ENCODE measurements at places on chromosomes 11 and 22.

DNA sequence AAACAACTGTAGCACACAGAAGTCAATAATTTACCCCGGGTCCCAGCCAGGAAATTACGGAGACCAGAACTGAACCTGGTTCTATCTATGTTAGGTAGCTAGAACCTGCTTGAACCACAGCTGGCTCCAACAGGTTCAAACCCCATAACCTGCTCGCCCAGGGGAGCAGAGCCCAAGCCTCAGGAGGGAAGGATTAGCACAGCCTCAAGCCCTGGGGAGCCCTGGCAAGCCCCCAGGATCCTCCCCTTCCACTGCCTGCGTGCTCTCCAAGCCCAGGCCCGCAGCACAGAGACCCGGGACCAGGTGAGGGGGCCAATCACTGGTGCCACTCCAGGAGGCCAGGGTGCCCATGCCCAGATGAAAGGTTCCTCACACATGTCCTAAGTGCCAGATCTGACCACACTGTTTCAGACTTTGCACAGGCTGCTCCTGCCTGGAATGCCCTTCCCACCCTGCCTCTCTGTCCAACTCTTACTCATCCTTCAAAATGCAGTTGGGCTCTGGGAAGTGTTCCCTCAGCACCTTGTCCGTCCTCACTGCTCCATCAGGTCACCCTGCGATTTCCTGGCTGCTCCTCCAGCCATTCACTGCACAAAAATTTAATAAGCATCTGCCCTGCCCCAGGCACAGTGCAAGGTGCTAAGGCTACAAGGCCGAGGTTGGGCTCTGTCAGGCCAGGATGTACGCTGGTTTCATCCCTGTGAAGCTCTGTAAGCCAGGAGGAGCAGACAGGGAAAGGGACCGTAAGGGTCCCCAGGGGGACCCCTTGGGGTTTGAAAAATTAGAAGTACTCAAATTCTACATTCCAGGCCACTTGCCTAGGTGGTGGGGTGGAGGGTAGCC lies 32.2 kb downstream of the ARRB1 start:
- DNase-seq, result no peak

- DNase-seq, result peak; percentile 15
These were observed 1416.1 kb downstream of the TBC1D22A start for GRCh38 chr22:48178536-48178935.

GRCh38 chr11:117859061-117859460 lies 17.4 kb downstream of the FXYD6 start:
- DNase-seq, result no peak

DNA sequence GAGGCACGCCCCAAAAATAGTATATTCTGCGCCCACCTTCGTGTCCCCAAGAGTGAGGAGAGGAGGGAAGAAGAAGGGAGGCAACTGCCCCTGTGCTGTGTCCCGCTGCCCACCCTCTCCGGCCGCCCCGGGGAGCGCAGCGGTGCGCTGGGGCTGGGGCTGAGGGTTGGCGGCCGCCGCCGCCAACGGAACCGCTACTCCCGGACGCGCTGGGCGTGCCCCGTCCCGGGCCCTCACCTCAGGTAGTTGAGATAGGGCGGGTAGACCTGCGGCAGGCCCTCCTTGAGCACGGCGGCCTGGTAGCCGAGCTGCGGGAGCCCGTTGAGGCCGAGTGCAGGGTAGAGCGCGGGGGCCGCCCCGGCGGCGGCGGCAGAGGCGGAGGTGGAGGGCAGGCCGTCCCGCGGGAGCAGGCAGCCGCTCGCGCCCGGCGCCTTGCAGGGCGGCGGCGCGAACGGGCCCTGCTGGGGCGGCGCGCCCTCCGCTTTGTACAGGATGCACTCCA lies 2.4 kb downstream of the PGR start:
- no peak for DNase-seq

DNA sequence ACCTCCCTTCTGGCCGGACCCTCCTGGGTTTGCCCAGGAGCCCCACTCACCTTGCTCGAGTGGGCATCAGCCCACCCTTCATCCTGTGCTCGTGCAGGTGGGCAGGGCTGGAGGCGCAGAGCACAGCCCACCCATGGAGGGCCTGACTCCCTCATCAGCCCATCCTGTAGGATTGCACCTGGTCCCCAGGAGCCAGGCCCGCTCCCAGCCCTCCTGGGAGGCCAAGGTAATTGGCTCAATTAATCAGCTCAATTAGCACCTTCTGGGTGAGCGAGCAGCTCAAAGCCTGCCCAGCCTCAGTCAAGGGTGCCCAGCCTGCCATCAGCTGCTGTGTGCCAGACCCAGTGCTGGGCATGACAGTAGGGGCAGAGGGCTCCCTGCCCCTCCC lies 58.1 kb upstream of the NECTIN1 start:
- no peak for DNase-seq

DNA sequence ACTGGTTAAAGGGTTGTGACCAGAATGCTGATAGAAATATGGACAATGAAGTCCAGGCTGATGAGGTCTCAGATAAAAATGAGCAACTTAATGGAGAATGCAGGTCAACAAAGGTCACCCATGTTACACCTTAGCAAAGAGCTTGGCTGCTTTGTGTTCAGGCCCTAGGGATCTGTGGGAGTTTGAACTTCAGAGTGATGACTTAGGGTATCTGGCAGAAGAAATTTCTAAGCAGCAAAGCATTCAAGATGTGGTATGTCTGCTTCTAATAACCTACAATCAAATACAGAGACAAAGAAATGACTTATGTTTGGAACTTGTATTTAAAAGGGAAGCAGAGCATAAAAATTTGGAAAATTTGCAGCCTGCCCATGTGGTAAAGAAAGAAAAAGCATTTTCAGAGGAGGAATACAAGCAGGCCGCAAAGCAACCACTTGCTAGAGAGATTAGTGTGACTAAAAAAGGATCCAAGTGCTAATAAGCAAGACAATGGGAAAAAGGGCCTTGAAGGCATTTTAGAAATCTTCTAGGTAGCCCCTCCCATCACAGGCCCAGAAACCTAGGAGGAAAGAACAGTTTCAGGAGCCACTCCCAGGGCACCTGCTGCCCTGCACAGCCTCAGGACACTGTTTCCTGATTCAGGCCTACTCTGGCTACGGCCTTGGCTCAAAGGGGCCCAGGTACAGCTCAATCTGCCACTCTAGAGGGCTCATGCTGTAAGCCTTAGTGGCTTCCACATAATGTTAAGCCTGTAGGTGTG lies 41.3 kb downstream of the TNKS1BP1 start:
- DNase-seq, result no peak

DNA sequence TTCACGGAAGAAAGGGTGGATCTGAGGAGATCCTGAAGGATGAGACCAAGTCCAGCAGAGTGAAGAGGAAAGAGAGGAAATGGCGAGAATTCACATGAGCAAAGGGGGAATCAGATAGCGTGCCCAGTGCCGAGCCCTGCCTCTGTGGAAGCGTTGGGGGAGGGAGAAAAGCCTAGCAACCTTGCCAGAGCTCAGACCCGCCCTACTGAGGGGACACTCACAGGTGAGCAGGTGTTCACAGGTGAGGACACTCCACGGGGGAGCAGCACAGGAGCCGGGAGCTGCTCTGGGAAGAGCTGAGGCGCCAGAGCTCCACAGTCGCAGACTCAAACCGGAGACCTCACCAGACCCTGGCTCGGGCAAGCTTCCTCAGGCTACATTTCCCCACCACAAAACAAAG lies 56.2 kb downstream of the MICAL3 start:
- DNase-seq, result no peak

DNA sequence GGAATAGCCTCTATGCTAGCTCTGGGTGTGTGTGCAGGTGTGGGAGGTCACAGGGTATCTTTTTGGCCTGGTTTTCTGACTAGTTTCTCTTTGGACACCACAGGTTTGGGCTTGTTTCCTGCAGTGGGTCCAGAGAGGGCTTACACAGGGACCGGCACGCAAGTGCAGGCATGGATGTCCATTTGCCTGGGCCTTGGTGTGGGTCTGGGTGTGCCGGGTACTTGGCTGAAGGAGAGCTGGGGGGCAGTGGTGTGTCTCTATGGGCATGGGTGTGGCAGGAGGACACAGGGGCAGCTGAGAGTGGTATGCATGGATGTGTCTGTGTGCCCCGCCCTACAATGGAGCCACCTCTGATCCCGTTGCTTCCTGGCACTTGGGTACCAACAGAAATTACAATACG lies 7.5 kb upstream of the KCNJ11 start:
- DNase-seq, result no peak

GRCh38 chr11:369336-370018 lies at the start of gene B4GALNT4:
Gene B4GALNT4, plus strand, starts transcription at chr11:369499. Its CDS starts 305 bp downstream, at chr11:369804.
- peak; percentile 87 for DNase-seq

GRCh38 chr22:18905540-18906409 lies at the start of gene DGCR6:
Gene DGCR6, plus strand, starts transcription at chr22:18906320. Its CDS starts 55 bp downstream, at chr22:18906375.
- peak; percentile 20 for DNase-seq

- no peak for DNase-seq
These were observed 6.9 kb downstream of the OR10V1 start for GRCh38 chr11:59706518-59707285.

DNA sequence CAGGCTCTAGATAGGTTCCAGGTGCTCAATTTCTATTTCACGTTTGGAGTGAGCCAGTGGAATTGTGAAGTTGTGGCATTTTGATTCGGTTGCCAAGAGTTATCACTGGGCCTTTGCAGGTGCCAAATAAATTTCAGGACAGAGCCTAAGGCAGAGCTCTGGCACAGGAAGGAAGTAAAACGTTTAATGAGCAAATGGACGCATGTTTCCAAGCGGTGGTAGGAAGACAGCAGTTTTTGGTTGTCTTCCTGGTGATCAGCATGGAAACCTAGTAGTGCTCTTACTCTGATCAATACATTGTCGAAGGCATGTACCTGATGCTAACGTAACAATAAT lies 452 bp downstream of the BIRC3 start:
- DNase-seq, result no peak

DNA sequence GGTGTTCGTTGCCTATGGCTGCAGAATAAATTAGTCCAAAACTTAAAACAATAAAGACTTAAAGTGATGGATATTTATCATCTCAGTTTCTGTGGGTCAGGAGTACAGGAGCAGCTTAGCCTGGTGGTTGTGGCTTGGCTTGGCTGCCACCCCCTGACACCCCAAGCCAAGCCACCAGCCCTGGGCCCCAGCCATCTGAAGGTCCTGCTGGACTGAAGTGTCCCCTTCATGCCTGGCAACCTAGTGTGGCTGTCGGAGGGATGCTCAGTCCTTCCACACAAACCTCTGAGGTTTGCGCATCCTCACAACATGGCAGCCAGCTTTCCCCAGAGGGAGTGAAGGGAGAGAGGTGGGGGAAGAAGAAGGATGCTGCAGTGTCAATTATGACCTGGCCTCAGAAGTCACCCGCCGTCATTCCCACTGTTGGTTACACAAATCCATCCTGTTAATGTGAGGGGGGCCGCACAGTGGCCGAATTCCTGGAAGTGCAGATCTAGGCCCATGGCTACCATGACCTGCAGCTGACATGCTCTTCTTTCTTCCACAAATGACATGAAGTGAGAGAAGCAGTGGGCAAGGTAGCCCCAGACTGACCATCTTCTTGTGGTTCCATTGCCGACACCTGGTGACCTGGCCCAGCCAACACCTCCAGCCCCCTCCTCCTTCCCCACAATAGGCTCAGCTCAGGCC lies 31.1 kb downstream of the IGF2 start:
- DNase-seq, result no peak

DNA sequence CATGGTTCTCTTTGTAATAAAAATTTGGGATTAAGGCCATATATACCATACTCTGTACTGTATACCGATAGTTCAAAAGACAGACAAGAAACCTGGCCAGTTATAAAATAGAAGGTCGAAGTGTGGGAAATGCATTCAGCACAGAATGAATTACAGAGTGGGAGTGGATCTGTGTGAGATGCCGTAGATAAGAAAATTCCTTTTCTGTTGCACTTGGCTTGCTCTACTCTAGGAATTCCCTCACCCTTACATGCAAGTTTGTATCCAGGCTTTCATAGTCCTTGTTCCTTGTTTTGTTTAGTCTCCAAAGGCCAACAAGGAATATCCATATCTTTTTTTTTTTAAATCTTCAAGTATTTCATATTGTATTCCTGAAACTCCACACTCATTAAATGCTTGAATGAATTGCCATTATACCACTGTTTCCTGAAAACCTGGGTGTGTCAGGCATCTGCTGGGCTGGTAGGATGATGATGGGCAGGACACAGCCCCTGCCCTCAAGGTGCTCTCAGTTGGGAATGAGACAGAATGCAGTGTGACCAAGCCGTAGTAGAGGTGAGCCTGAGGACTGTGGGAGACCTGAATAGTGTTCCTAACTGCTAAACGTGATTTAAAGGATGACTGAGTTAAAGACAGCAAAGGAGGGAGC lies 53.5 kb downstream of the TEAD1 start:
- no peak for DNase-seq

- DNase-seq, result no peak
These were observed 727.4 kb downstream of the DLG2 start for GRCh38 chr11:84899740-84900139.

DNA sequence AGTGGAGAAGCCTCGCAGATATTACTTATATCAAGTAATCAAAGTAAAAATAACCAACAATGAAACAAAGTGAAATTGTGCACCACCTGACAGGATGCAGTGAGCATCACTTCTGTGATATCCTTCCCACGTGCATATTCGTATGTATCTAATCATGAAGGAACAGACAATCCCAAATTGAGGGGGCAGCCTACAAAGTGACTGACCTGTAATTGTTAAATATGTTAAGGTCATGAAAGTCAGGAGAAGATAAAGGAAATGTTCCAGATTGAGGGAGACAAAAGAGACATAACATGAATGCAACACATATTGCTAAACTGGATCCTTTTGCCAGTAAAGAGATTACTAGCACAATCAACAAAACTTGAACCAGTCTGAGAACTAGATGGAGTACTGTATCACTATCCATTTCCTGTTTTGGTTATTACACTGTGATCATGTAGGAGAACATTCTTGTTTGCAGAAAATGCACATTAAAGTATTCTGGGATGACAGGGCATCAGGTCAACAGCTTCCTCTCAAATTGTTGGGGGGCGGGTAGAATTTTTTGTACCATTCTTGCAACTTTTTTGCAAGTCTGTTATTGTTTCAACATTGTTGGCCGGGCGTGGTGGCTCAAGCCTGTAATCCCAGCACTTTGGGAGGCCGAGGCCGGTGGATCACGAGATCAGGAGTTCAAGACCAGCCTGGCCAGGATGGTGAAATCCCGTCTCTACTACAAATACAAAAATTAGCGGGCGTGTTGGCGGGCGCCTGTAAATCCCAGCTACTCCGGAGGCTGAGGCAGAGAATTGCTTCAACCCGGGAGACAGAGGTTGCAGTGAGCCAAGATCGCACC lies 2.0 kb downstream of the SBF2 start:
- no peak for DNase-seq

GRCh38 chr22:26671317-26672059 lies 14.1 kb downstream of the MIAT start:
- peak; percentile 31 for DNase-seq

DNA sequence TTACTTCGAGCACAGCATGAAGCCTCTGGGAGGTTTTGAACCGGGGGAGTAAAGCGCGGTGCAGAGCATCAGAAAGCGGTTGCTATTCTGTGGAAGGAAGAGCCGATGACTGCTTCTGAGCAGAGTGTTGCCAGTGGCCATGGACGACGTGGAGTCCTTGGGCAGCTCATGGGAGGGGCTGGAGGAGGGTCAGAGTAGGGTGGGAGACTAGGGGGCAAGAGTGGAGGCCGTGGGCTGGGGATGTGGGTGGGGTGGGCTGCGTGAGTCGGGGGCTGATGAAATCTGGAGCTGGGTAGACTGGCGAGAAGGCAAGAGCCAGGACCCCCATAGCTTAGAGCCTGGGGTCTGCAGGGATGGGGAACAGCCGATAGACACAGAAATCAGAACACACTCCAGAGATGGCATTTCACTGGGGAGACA lies 40.2 kb downstream of the TBC1D22A start:
- DNase-seq, result no peak

- DNase-seq, result no peak
These were observed 69.4 kb downstream of the FLI1 start for GRCh38 chr11:128763224-128763623.
